ENCODE measurements at places on chromosomes 12 and 14.

DNA sequence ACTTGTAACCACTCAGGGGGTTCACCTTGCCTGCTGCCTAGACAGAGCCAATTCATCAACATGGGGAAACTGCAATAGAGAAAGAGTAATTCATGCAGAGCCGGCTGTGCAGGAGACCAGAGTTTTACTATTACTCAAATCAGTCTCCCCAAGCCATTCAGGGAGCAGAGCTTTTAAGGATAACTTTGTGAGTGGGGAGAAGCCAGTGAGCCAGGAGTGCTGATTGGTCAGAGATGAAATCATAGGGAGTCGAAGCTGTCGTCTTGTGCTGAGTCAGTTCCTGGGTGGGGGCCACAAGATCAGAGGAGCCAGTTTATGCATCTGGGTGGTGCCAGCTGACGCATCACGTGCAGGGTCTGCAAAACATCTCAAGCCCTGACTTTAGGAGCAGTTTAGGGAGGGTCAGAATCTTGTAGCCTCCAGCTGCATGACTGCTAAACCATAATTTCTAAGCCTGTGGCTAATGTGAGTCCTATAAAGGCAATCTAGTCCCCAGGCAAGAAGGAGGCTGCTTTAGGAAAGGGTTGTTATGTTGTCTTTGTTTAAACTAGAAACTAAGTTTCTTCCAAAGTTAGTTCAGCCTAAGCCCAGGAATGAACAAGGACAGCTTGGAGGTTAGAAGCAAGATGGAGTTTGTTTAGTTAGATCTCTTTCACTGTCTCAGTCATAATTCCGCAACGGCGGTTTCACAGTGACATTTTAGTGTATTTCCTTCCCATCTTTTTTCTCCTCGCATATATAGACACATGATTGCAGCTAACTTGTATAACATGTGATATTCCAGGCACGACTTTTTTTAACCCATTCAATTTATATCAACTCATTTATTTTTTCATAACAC lies 68.9 kb upstream of the NCOR2 start:
- no peak for DNase-seq

- DNase-seq: no peak
These were observed 61.3 kb downstream of the C14orf132 start for GRCh38 chr14:96100161-96101064.

DNA sequence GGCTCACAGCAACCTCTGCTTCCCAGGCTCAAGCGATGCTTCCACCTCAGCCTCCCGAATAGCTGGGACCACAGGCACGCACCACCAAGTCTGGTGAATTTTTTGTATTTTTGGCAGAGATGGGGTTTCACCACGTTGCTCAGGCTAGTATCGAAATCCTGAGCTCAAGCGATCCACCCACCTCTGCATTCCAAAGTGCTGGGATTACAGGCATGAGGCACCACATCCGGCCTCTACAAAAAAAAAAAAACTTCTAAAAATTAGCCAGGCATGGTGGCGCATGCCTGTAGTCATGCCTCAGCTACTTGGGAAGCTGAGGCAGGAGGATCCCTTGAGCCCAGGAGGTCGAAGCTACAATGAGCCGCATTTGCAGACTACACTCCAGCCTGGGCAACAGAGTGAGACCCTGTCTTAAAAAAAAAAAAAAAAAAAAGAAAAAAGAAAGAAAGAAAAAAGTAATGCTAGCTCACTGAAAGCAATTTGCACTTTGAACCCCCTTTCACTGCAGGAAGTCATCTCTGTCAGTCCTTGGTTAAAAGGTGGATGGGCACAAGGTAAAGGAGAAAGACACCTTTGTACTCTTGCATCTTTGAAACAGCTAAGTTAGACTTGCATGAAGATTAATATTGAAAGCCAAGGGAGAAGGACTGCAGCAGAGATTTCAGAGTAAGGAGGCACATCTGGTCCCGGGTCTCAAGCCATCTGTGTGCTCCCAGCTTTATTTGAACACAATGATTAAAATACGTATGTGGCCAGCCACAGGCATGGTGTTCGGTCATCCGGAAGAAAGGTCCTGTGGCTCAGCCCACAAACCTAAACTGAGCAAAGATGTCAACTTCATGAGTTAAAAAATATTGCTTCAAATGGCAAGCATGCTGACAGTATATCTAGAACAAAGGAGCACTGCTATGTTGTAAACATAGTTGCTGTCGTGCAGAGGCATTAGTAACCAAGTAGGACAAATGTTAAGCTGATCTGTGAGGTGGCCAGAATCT lies 103.8 kb upstream of the HMGA2 start:
- DNase-seq: no peak

DNA sequence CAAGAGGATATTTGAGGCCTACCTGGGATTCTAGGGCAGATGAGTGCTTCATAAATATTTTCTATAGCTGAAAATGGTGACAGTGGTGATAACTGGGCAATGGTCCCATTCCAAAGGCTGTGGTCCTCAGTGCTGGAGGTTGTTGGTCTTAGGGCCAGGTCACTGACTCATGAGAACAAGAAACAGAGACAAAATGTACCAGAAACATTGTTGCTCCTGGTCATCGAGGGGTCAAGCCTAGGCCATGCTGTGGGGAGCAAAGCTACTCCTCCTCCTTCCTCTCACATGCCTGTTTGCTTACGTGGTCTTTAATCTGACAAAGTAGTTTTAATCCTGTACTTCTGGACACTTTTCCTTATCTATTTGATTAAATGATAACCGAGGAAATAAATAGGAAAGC lies 33.8 kb downstream of the ERG28 start:
- DNase-seq: no peak

GRCh38 chr12:65259501-65259900 lies 19.0 kb upstream of the MSRB3 start:
- no peak for DNase-seq

GRCh38 chr12:52992699-52993557 lies 13.3 kb upstream of the EIF4B start:
- DNase-seq: no peak

DNA sequence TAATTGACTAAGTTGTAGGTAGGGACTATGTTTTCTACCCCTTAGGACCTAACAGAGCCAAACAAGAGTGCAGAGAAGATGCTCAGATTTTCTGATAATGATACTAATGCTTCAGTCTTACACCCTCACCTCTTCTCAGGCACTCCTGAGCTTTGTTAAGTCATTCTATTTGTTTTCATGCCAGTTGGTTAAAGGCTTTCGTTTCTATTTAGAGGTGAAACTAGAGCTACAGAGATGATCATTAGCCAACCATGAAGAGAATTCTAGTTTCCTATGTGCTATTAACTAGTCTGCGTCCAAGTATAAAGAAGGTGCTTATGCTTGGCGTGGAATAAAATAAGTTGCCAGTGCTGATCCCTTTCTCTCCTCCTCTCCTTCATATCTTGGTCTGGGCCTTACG lies 34.6 kb upstream of the PYGL start:
- no peak for DNase-seq

DNA sequence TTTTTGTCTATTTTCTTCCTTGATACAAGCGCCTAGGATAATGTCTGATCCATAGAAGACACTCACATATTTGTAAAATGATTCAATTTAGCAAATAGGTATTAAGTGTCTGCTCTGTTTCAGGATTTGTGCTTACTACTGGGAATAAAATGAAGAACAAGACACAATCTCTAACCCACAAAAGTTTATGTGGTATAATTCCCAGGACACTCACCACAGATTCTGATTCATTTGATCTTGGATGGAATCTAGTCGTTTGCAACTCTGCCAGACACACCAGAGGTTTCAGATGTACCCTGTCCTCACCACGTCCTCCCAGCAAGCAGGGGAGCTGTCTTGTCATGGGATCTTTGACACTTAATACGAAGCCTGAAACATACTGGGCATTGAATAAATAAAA lies 208.3 kb downstream of the LRIG3 start:
- no peak for DNase-seq

- DNase-seq: no peak
These were observed 101.5 kb downstream of the KIF26A start for GRCh38 chr14:104239861-104240301.

DNA sequence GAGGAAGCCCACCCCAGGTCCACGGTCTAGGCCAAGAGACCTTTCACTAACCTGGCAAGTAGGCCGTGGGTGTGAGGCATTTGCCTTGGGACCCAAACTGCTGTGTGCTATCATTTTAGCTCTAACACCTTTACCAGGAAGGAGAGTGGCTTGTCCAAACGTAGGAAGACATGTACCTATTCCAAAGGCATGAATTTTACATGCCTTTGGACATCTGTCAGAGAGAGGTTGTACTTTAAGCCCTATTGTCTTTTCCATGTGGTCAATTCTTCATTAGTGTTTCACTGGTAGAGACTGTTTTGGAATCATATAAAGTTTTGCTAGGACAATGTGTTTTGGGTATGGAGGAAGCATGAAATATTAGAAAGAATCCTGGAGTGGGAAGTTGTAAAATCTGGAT lies 148.8 kb downstream of the SLC41A2 start:
- DNase-seq: no peak

- DNase-seq: no peak
These were observed 13.7 kb downstream of the DDX54 start for GRCh38 chr12:113171543-113171942.

DNA sequence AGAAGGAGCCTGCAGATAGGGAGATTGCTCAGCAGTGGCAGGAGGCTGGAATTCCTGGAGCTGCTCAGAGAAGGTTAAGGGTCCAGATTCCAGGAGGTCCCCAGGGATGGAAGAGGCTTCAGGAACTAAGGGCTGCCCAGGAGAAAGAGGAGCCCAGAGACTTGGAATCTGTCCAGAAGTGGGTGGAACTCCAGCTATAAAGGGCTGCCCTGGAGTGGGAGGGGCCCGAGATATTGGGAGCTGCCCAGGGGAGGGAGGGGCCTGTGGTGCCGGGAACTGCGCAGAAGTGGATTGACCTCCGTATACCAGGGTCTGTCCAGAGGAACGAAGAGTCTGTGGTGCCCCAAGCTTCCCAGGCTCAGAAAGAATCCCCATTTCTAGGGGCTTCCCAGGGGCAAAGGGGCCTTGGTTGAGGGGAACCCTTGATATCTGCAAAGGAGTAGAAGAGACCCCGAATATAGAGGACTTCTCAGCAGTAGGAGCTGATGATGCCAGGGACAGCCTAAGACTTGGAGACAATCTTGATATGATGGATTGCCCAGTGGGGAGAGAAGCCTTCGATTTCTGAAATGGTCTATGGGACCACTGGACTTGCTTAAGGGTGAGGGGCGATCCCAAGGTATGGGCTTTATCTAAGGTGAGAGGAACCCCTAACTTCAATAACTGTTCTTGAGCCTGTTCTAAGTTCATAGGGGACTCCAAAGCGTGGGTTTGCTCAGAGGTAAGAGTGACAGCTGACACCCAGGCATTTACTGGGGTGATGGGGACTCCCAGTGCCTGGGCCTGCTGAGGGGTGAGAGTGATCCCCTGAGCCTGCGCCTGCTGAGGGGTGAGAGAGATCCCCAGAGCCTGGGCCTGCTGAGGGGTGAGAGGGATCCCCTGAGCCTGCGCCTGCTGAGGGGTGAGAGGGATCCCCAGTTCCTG lies 45.0 kb downstream of the FAM186A start:
- no peak for DNase-seq

- no peak for DNase-seq
These were observed 80.8 kb downstream of the SLC25A21 start for GRCh38 chr14:37091651-37092050.

DNA sequence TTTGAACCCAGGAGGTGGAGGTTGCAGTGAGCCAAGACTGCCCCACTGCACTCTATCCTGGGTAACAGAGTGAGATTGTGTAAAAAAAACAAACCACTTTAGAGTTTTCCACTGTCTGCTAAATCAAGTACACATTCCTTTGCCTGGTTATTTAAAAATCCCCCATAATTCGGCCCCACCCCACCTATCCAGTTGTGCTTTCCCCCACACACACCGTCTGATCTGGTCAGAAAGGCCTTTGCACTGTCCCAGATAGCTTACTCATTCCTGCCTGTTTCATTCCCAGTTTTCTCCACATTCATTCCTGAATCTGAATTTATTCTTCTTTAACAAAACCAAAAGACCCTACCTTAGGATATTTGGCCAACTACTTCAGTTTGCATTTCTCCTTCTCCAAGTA lies 29.5 kb downstream of the NINJ2 start:
- no peak for DNase-seq

DNA sequence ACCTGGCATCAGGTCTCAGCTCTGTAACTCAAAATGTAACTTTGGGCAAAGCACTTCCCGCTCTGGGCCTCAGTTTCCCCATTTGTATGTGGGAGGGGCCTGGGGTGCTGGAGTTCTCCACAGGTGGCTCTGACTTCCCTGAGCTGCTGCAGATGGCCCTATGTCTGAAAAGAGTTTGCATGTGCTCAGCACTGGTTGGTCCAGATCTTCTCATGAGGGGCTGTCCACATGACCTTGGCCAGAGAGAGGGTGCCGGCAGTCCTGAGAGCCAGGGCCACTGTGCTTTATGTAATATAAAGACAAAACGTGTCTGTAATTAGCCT lies 7.2 kb upstream of the CACNA2D4 start:
- DNase-seq: no peak

DNA sequence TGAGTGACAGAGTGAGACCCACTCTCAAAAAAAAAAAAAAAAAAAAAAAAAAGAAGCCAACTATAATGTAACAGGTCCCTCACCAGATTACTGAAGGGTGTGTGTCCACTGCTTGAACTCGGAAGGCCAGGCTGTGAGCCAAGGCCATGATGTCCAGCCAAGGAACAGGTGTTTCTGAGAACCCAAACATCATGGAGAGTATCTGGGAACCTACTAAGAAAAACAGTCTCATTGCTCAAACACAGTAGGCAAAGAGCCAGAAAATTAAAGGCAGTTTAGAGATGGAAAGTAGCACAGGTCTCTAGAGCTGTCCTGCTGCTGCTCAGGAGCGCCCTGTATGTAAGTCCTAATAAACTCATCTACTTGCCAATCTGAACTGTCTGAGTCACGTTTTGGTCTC lies 12.5 kb upstream of the MAP4K5 start:
- DNase-seq: no peak

DNA sequence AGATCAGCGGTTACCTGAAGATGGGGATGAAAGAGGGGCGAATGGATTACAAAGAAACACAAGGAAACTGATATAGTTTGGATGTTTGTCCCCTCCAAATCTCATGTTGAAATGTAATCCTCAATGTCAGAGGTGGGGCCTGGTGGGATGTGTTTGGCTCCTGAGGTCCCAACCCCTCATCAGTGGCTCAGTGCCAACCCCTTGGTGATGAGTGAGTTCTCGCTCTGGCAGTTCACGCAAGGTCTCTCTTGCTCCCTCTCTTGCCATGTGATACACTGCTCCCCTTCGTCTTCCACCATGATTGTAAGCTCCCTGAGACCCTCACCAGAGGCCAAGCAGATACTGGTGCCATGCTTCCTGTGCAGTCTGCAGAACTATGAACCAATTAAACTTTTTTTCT lies 28.0 kb downstream of the ITGA7 start:
- DNase-seq: no peak

DNA sequence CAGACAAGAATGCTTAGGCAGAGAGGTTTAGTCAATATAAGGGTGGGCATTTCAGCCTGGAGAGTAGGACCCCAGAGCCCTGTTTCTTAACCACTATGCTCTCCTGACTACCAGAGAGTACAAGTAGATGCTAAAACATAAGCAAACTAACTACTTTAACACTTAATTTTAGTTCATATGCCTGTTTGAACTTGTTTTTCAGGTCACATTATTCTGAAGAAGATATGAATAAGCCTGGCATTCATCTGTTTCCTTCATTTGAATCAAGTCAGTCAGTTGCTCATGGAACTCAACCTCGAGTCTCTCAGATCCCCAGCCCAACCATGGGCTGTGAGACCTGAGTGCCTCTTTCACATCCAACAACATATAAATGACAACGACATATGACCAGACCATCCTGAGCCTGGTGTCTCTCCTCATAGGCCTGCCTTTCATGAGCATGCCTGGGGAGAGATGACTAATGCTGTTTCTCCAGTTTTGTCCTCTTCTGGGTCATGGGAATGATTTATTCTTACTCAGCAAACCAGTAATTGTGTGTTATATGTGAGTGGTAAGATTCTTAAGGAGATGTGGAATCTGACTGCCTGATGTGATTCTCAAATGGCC lies 251.1 kb upstream of the BTG1 start:
- DNase-seq: no peak
